ENCODE measurements at places on chromosomes 5 and 9. TPM values are rescaled to one million over a fixed set of nuclear protein-coding genes. Genes with fewer than 3 reads are reported as not detected.

The TTC16 gene
- 0.05 TPM for total RNA-seq

The LECT2 gene
- not detected for total RNA-seq

The DAPK1 gene
- 12.5 TPM for total RNA-seq

The NR4A3 gene
- 0.30 TPM for total RNA-seq

The RASEF gene
- total RNA-seq, result 0.28 TPM

The STPG3 gene
- not detected for total RNA-seq

The TAF1L gene
- not detected for total RNA-seq

The PCDHB9 gene
- 0.18 TPM for total RNA-seq

The CCDC183 gene
- total RNA-seq, result 0.32 TPM

The MAP1B gene
- total RNA-seq, result 501 TPM

The SHROOM1 gene
- 2.1 TPM for total RNA-seq

The SAP30L gene
- total RNA-seq, result 15.8 TPM

The ZNF782 gene
- total RNA-seq, result 3.5 TPM

The F12 gene
- 0.89 TPM for total RNA-seq

The PCDHB12 gene
- total RNA-seq, result 0.30 TPM

The TAS2R1 gene
- not detected for total RNA-seq

The GTF2H2 gene
- total RNA-seq, result 35.7 TPM

The SPINK6 gene
- total RNA-seq, result not detected

The ARHGEF28 gene
- 8.1 TPM for total RNA-seq

The GPR21 gene
- 0.97 TPM for total RNA-seq
